ENCODE measurements at places on chromosomes 13 and 19.

- DNase-seq: no peak
These were observed 66.0 kb downstream of the RYR1 start for GRCh38 chr19:38499532-38499931.

DNA sequence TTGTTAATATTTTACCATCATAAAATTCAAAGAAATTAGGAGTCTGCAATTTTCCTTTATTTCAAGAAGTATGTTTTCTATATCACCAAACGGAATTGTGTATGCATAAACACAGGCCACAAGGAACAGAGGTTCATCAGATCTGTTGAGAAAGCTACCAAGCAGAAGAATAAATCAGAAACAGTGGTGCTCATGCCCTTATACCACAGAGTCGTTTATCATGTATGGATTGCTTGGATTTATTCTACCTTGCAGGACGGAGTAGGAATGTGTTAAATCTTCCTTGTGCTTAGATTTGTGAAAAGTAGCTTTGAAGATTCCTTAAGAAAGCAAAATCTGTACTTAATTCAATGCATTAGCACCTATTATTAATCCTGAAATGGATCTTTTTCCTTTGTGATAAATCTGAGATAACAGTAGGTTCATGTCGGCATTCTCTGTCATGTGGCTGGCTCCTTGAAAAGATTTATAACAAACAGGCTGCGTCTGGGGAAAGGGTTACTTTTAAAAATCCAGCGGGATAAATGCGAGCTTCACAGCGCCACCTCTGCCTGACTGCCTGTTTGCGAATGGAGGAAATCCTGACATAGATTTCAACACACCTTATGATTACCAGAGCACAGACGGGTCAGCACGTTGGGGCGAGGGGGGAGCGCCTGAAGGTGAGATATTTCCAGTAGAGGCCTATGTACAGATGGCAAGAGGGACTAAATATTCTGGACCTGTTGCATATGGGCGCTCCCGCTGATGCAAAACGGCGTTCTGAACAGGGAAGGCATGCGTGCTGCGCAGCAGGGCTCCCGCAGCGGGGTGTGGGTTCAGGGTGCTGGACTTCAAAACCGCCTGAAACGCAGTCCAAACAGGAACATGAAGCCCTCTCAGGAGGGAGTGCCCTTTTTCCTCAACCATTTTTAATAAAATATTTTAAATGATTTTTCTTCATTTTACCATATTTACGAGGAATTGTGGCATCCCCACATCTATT is 445.5 kb upstream of the SGCG start:
- DNase-seq: no peak

DNA sequence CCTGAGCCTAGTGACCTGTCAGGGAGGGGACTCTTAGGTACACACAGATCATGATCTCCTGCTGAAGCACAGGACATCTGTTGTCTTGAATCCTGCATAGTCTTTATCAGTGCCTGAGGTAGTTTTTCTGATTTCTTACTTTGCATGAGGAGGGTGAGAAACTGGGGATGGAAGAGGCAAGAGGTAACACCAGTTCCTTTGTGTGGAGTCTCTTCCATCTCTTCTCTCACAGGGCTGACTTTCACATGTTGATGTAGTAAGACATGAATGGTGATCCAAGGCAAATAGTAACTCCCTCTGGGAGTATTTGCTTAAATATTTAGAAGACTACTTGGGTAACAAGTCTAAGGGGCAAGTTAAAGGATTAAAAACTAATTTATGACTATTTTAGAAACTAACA is 9.5 kb downstream of the NBEA start:
- no peak for DNase-seq

- DNase-seq: peak; percentile 68
These were observed 38.4 kb upstream of the TCF3 start for GRCh38 chr19:1690699-1691307.

DNA sequence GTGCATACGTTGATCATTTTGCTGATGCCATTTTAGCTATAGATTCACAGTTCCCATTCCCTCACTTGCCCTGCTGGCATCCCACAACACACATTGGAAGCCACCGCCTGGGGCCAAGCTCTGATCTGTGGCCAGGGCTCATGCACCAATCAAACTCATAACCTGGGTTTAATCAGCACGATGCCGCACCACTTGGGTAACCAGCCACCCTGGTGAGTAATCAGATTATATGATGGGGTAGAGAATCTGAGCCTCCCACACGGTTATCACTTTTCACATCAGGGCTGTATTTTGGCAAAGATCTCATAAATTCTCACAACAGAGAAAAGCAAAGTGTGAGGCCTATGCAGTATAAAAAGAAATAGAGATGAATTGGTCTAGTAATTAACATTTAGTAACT is 66.0 kb upstream of the TNFRSF19 start:
- DNase-seq: no peak

DNA sequence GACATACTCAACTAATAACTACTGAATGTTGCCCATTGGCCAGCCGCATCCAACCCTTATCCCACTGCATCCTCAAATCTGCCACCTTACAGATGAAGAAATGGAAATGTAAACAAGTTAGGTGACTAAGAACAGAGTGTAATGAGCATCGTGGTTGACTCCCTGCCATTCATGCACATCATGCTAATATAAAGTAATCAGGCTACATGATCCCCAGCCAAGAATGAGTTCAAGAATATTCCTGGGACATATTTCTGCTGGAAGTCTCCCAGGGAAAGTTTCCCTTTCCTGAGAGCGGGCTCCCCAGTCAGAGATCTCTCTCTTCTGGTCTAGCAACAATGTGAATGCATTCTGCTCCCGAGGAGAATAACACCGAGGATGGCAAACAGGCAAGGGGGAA is 55.9 kb upstream of the SERP2 start:
- DNase-seq: no peak
